ENCODE measurements at places on chromosomes 2 and 18. TPM values are rescaled to one million over a fixed set of nuclear protein-coding genes. Genes with fewer than 3 reads are reported as not detected.

- no peak overlapping the region for H3K4me3 ChIP-seq
- no peaks in the 10 kb centered on the region for H3K27me3 ChIP-seq
- no peak overlapping the region for H3K27ac ChIP-seq
- no peaks in the 10 kb centered on the region for H3K36me3 ChIP-seq
- DNase-seq = no peak
Observed at GRCh38 chr2:155708071-155708470, 624.5 kb downstream of the NR4A2 start.

Gene CTNNA2
- total RNA-seq = 0.12 TPM

DNA sequence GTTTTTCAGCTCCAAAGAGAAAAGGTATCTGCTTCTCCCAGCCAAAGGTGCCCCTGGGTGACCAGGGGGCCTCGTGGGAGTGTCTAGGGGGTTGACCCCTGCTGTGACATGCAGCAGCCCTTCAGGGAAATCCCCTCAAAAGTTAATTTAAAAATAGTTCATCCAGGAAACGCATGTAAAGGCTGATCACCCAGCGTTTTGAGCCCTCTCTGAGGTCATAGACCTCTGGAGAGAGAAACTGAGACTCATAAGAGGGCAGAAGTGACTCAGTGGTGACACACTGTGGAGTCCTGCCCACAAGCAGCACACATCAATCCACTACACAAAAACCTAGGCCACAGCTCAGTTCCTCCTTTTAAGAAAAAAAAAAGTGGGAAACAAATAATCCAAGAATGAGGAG, 11.9 kb downstream of the GAL3ST2 start:
- no peak overlapping the region for H3K27ac ChIP-seq
- no peak overlapping the region for H3K4me3 ChIP-seq
- no peak for DNase-seq
- no peaks in the 10 kb centered on the region for H3K36me3 ChIP-seq
- H3K4me1 ChIP-seq = no peaks in the 10 kb centered on the region

- no peaks in the 10 kb centered on the region for H3K4me1 ChIP-seq
- DNase-seq = peak; percentile 81
- H3K4me3 ChIP-seq = peak overlapping the region; percentile 40
- H3K27me3 ChIP-seq = no peaks in the 10 kb centered on the region
Observed at GRCh38 chr2:226030788-226031646, 631.5 kb downstream of the NYAP2 start.

Gene RALB
- total RNA-seq = 55.0 TPM

DNA sequence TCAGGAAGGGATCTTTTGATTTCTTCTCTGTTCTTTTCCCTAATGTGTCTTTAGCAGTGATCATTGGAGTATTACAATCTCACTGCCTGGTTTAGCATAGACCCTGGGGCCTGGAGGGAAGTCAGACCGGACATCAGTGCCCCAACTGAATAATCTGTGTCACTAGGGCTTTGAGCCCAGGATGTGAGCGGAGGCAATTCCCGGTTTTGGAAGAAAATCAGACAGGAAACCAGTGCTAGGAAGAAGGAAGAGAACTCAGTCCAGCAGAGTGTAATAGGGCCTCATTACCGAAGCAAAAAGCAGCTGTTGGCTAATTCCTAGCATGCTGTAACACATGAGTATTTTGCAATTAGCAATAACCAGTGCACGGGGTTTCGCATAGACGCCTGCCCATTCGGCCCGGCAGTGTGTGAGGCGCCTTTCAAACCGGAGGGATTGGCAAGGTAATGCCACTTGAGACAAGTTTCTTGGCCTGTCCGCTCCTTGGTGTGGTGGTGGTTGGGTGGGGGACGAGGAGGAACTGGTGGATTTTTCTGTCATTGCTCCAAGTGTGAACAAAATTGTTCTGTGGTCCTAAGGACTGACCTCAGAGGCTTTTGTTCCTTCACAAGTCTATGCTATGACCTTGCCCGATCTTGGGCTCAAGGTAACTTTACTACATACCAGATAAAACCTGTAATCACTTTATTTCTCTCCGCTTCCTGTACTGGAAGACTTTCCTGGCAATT, 2.8 kb downstream of the FOSL2 start:
- no peaks in the 10 kb centered on the region for H3K36me3 ChIP-seq
- H3K27me3 ChIP-seq = no peaks in the 10 kb centered on the region
- peak overlapping the region; percentile 92 for H3K27ac ChIP-seq
- H3K4me1 ChIP-seq = peaks cover 3% of the 10 kb centered on the region
- peak; percentile 81 for DNase-seq

Gene LHCGR
- total RNA-seq = 0.42 TPM

Gene IL1RL1
- total RNA-seq = 7.4 TPM

Gene TTC39C
- 21.2 TPM for total RNA-seq

All from aorta (tissue), 5 donors.